Stimulated activated CD4-positive, alpha-beta T cell treated with anti-CD3 and anti-CD28 coated beads, Interleukin-1b, Interleukin-23, amount 100 ng/mL, for 4 hours (primary cell): ENCODE measurements at places on chromosomes 1 and 21.

- no peak for DNase-seq
These were observed 130.7 kb upstream of the IGSF21 start for GRCh38 chr1:17976854-17977253.

GRCh38 chr21:40622531-40622930, 224.4 kb downstream of the DSCAM start:
- DNase-seq = no peak

DNA sequence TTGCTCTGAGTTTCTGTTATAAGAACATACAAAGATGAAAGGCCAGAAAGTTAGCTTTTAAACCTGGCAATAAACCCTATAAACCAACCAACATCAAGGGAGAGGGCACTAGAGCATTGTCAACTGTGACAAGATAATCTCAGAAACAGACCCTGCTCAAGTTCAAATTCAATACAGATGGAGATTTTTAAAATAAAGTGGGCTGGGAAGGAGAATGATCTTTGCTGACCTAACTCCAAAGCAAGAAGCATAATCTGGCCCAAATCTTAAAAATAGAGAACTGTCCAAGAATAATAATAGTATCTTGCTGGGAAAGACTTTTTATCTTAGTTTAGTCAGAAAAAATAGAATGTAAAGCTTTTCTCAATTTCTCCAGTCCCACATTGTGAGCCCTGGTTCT, 485.5 kb downstream of the DISC1 start:
- no peak for DNase-seq

DNA sequence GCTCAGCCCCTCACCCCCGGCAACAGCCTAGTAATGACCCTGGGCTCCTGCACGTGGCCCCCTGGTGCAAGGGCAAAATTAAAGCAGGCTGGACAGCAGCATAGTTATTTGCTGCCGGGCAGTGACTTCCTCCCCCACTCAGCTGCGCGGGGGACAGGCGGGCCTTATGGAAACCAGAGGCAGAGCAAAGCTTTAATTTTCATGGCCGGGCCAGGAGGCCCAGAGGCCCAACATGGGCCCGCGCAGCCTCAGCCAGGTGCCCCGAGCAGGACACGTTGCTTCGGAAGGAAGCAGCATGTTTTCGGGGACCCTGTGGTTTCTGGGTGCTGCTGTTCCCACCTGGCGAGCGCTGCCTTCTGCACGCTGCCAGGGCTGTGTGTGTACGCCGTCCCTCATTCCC, 89.9 kb upstream of the ARHGEF16 start:
- no peak for DNase-seq
